ENCODE measurements at places on chromosomes 6 and 20.

- H3K4me3 ChIP-seq: no peak overlapping the region
- no peaks in the 10 kb centered on the region for H3K36me3 ChIP-seq
- DNase-seq: peak; percentile 38
- no peaks in the 10 kb centered on the region for H3K27me3 ChIP-seq
- H3K4me1 ChIP-seq: peaks cover 9% of the 10 kb centered on the region
Observed at GRCh38 chr20:5657190-5657875, 92.9 kb upstream of the SHLD1 start.

DNA sequence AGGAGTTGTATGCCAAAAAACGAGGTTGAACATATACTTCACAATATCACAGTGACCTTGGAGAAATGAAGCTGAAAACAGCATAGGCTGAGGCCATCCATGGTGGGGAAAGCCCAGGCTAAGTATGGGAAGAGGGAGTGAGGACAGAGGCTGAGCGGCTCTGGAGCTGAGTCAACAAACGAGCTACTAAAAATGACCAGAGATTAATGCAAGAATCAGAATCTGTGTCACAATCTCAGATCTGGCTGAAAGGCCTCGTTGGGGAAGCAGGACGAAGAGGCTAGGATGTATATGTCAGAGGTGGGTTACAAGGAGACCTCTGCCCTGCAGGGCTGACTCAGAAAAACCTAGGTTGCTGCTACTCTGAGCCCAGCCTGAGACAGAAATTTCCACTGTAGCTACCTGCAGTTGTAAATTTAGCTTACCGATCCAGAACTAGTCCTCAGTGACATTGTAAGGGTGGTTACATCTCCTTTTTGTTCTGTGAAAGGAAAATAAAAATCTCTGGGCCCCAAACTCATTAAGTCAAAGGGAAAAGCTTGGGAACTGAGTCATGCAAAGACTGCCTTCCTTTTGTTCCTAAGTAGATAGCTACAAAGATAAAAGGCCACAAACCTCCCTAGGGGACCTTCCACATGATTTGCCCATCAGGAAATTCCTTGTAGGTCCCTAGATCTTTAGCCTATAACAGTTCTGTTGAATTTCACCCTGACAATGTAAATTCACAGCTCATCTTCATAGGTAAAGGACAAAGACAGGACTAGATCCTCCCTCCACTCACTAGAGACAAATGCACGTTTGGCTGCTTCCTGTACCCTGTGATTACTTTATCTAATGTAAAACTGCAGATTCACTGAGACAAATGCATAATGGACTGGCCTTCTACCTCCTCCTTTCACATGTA is 8.5 kb upstream of the TUBB2A start:
- H3K27ac ChIP-seq: peak overlapping the region; percentile 84
- peaks cover 34% of the 10 kb centered on the region for H3K4me1 ChIP-seq
- H3K4me3 ChIP-seq: no peak overlapping the region
- H3K36me3 ChIP-seq: no peaks in the 10 kb centered on the region

DNA sequence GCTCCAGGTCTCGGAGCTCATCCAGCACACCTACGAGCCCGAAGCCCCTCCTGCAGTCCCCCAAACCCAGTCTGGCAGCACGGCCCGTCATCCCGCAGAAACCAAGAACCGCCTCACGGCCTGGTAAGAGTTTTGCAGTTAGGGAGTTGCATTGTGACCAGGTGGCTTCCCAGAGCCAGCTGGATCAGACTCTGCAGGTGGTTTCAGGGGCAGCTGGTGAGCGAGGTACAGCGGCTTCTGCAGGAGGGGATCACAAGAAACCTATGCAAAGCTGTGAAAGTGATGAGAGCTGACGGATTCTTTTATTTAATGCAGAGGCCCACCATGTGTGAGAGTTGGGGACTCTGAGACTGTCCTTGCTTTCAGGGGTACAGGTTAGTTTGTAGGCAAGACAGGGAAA is 45.9 kb upstream of the SCGN start:
- H3K27me3 ChIP-seq: no peaks in the 10 kb centered on the region
- no peaks in the 10 kb centered on the region for H3K4me1 ChIP-seq
- H3K4me3 ChIP-seq: no peak overlapping the region
- H3K27ac ChIP-seq: no peak overlapping the region

- DNase-seq: no peak
- H3K4me3 ChIP-seq: no peak overlapping the region
- no peak overlapping the region for H3K27ac ChIP-seq
Observed at GRCh38 chr20:44021186-44021585, 106.5 kb downstream of the TOX2 start.

GRCh38 chr20:5402903-5403531 is 86.3 kb upstream of the PROKR2 start:
- peaks cover 12% of the 10 kb centered on the region for H3K4me1 ChIP-seq
- no peaks in the 10 kb centered on the region for H3K27me3 ChIP-seq
- H3K4me3 ChIP-seq: no peak overlapping the region
- no peak overlapping the region for H3K27ac ChIP-seq

DNA sequence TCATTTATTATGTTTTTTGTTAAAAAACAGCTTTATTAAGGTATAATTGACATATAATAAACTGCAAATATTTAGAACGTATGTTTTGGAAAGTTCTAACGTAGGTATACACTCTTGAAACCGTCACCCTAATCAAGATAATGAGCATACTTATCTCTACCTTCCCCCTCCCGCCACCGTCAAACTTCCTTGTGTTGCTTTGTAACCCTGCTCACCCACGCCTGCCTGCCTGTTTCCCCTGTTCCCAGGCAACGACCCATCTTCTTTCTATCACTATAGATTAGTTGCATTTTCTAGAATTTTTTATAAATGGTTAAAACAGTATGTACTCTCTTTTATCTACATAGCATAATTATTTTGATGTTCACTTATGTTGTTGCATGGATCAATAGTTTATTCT is 33.5 kb upstream of the GCLC start:
- no peak overlapping the region for H3K4me3 ChIP-seq
- H3K4me1 ChIP-seq: no peaks in the 10 kb centered on the region
- H3K27ac ChIP-seq: no peak overlapping the region
- no peaks in the 10 kb centered on the region for H3K36me3 ChIP-seq
- no peaks in the 10 kb centered on the region for H3K27me3 ChIP-seq

DNA sequence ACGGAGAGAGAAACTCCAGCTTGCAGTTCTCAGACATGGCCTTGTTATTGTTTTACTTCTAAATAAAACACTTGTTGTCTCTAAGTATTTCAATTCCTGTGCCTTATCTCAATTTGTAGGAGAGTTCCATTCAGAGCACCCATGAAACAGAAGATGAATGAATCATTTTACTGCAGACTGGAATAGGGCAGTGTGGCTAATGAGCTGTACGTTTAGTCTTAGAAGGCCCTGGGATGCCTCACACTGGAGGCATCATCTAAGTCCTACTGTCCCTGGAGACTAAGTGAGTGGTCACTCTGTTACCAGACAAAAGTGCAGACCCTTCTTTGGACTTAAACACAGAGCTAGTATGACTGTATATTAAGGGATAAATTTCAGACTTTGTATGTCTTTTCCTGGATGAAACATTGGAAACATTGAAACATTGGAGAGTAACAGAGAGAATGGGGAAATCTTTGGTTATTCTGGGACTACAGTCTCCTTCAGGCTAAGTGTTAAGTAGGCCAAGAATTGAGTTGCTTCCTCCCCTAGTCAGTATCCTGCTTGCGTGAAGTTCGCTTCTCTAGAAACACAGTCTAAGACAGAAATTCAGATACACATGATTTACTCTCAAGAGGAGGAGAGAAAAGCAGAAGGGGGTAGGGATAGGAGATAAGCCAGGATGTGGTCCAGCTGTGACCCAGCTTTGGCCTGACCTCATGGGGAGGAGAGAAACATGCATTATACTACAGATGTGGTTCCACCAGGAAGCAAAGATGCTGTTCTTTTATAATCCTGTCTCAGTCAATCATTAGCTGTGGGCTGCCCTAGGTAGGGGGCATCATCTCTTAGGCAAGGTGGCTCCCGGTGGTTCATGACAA is 167.4 kb upstream of the BMP2 start:
- no peak overlapping the region for H3K27ac ChIP-seq
- no peaks in the 10 kb centered on the region for H3K36me3 ChIP-seq
- H3K4me1 ChIP-seq: no peaks in the 10 kb centered on the region
- no peak overlapping the region for H3K4me3 ChIP-seq
- no peaks in the 10 kb centered on the region for H3K27me3 ChIP-seq

All from SK-N-SH (cell line).